Immature natural killer cell (primary cell): ENCODE measurements at places on chromosomes 3 and 15. TPM values are rescaled to one million over a fixed set of nuclear protein-coding genes. Genes with fewer than 3 reads are reported as not detected.

- no peaks in the 10 kb centered on the region for H3K4me1 ChIP-seq
- DNase-seq, result no peak
- H3K27me3 ChIP-seq, result no peaks in the 10 kb centered on the region
- no peaks in the 10 kb centered on the region for H3K36me3 ChIP-seq
Measured at GRCh38 chr3:90128391-90128790, 1021.0 kb downstream of the EPHA3 start.

DNA sequence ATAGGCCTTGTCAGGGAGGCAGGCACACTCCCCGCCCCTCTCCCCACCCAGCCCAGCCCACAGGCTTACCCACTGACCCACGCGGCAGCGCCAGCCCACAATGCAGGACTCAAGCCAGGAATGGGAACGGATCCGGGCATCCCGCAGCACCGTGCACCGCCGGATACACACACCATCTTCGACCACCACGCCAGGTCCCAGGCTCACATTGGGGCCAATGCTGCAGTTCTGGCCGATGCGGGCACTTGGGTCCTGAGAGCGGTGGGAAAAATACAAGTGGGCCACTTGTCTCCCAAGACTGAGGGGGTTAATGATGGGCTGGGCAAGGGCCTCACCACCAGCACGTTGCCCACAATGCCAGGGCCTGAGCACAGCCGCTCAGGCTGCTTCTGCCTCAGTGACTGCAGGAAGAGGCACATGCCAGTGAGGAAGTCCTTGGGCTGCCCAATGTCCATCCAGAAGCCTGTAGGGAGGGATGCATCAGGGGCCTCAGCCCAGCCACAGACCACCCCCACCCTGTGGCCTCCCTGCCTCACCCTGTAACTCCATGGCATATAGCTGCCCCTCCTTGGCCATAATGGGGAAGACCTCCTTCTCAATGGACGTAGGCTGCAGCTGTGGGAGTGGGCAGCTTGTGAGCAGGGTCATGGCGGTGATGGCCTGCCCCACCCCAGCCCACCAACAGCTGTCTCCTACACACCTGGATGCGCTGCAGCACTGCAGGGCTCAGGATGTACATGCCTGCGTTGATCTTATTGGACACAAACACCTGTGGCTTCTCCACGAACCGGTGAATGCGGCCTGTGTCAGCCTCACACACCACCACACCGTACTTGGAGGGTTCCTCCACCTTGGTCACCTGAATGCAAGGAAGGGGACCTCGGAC, 1.6 kb downstream of the GMPPB start:
- H3K4me3 ChIP-seq, result peak overlapping the region; percentile 92
- peaks cover 44% of the 10 kb centered on the region for H3K4me1 ChIP-seq
- DNase-seq, result no peak
- peak overlapping the region; percentile 85 for H3K27ac ChIP-seq

DNA sequence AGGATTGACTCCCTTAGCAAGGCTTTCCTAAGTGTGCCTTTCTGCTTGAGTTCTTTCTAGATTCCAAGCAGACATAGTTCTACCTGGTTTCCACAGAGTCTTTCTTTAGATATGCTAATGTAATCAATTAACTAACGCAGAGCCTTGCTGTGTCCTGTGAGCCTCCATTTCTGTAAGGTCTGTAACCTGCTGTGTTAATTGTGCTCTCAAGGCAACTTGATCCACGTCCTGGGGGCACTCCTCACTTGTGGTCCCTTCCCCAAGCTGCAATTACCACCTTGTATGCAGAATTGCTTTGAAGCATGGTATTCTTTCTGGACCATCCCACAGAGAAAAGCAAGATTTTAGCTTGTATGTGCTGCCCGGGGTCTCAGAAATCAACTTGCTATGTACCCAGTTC, 29.5 kb upstream of the THSD4 start:
- H3K4me3 ChIP-seq, result no peak overlapping the region
- DNase-seq, result no peak
- H3K36me3 ChIP-seq, result no peaks in the 10 kb centered on the region
- H3K27ac ChIP-seq, result no peak overlapping the region
- H3K4me1 ChIP-seq, result no peaks in the 10 kb centered on the region

CHST13 gene
- 0.67 TPM for polyA plus RNA-seq

C15orf62 gene
- not detected for polyA plus RNA-seq

C3orf22 gene
- polyA plus RNA-seq, result not detected

GNB4 gene
- 3.0 TPM for polyA plus RNA-seq

ANKRD63 gene
- polyA plus RNA-seq, result not detected
